ENCODE measurements at places on chromosomes 11 and 22.

- DNase-seq: no peak
These were observed 22.6 kb upstream of the HIPK3 start for GRCh38 chr11:33234397-33235190.

- no peak for DNase-seq
These were observed 82.3 kb downstream of the PDE2A start for GRCh38 chr11:72591785-72592502.

DNA sequence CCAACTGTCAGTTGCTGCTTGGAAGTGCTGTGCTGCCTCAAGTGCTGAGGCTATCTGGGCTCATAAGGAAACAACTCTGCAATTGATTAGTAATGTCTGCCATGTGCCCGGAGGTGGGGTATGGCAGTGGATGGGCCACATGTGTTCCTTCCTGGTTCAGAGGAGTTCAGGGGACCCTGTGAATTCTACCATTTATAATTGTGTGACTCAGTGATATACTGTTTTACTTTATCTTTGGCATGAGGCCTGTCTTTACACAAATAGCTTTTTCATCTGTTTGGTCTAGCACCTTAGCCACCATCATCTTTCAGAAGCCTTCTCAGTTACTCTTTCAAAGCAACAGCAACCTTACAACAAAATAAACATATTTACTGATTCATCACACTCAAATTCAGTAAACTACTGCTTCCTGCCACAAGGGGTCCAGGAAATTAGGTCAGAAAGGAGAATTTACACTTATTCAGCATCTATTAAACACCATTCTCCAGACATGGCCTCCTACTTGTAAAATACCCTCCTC is 20.9 kb downstream of the DKK3 start:
- DNase-seq: peak; percentile 75

GRCh38 chr11:73147771-73148681 is 5.9 kb upstream of the FCHSD2 start:
- DNase-seq: no peak

DNA sequence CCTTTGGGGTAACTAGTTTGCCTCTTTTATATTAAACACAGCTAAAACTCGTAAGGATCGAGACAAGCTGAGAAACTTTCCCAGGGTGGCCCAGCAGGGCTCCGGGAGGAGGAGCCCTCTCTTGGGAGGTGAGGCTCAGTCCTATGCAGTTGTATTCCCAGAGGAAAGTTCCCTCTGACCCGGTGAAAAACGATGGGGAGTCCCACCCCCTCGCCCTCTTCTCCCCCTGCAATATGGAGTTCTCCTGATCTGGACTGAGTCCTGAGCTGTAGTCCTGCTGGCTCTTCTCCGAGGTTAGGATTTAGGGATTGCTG is 1.3 kb downstream of the NTM start:
- DNase-seq: peak; percentile 54

- DNase-seq: no peak
These were observed 31.9 kb downstream of the FLI1 start for GRCh38 chr11:128725630-128726319.

- no peak for DNase-seq
These were observed 46.2 kb downstream of the CSNK2A3 start for GRCh38 chr11:11306855-11307254.

DNA sequence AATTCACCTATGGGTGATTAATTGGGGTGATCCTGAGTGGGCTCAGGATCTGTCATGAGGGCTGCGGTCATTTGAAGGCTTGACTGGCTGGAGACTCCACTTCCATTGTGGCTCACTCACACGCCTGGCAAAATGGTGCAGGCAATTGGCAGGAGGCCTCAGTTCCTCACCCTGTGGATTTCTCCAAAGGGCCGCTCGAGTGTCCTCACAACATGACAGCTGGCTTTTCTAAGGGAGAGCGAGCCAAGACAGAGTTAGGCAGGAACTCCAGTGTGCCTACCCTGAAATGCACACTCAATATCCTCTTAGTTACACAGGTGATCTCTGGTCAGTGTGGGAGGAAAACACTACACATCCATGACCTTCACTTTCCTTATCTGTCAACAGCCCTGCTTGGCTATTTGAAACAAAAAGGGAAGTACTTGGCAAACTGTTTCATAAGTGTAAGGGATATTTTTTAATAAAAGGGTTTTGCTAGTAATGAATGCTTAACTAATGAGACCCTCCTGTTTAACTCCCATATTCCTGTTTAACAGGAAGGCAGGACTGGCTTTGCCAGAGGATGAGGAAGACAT is 25.7 kb downstream of the OSBP2 start:
- DNase-seq: no peak

Measured in endodermal cell (in vitro differentiated cells).